ENCODE measurements at places on chromosomes 6 and 20.

DNA sequence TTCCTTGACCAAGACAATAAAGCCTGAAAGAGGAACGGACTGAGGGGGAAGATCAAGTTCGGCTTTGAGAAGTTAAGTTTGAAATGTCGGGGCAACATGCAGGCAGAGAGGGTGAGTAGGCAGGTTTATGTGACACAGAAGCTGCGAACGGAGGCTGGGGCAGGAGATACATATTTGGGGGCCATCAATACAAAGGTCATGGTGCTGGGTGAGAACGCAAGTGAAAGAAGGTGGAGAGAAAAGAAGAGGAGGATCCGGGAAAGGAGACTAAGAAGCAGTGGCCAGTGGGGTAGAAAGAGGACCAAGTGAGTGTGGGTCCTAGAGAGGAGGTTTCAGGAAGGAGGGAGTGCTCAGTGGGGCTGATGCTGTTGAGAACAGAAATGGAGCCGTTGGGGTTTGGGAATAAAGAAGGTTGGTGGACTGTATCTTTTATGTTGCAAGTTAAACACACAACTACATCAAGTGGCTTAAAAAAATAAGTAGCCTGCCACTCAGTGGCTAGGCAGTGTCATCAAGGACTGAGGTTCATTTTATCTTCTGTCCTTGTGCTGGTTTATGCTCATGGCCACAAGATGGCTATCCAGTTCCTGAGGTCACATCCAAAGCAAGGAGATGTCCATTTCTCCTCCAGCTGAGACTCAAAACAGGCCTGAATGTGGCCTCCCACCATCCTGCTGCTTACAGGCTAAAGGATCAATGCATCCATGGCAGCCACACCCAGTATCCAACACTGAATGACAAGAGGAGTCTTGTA lies 1.7 kb upstream of the BLCAP start:
- no peak for DNase-seq

- peak; percentile 94 for DNase-seq
Observed at GRCh38 chr6:16334671-16335070, 96.3 kb downstream of the GMPR start.

GRCh38 chr20:4511776-4512175 lies 209.9 kb upstream of the PRND start:
- no peak for DNase-seq

DNA sequence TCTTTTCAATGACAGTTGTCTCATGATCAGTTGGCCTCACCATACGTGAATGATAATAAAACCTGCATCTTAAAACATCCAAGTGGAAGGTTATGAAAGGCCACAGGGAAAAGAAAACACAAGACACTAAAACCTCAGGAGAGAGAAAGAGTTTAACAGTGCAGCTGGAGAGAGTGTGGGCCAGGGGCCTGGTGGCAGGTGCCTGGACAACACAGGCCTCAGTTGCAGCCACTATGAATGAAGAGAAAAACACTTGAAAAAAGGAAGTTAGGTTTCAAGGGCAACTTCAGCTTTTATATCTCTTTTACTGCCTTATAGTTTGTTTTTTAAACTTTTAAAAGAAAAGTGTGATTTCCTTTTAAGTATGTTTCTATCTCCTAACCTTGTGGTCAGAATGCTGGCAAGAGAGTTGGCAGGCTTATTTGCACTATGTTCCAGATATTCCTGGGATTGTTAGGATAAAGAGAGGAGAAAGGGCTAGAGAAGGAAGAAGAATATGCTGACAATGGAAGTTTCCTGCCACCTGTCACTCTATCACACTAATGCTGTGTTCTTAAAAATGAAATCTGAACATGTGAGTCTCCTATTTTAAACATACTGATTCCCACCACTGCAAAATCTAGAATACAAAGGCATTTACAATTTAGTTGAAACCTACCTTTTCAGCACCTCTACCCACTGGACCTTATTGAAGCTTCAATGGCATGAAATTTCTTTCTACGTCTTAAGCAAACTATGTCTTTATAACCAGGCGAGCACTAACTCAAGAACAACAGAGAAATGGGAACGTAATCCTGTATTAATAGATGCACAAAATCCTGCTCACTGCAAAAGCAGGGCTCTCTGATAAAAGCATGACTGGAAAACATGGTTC lies 222.4 kb downstream of the CD83 start:
- no peak for DNase-seq

DNA sequence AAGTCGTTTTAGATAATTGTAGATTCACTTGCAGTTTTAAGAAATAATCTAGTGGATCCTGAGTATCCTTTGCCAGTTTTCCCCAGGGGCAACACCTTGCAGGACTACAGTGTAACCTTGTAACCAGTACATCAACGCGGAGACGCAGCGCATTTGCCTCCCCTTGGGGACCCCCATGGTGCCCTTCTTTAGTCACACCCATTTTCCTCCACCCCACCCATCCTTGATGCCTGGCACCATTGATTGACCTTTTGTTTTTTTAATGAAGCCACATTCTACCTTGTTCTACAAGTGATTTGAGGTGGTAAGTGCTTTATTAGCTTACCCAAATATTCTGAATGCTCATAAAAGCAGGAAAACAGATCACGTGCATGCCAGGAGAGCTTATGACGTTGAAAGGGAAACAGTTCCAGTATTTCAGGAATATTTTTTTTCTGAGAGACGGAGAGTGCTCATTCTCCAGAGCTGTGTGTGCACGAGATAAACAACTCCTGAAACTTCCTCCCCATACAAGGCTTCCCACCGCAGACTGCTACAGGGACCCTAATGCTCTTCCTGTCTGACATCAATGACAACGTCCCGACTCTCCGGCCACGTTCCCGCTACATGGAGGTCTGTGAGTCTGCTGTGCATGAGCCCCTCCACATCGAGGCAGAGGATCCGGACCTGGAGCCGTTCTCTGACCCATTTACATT lies 35.7 kb downstream of the CDH26 start:
- DNase-seq: no peak

DNA sequence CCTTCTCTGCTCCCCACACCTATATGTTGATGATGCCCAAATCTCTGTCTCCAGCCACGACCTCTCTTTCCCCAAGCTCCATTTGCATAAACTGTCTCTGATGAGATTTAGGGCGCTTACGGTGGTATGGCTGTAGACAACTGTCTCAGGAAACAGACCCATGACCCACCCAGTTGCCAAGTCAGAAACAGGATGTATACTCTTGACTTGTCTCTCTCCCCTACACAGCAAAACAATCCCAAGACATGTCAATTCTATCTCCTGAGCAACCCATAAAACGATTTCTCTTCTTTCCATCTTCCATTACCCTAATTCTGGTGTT lies 13.9 kb downstream of the GNL1 start:
- no peak for DNase-seq

DNA sequence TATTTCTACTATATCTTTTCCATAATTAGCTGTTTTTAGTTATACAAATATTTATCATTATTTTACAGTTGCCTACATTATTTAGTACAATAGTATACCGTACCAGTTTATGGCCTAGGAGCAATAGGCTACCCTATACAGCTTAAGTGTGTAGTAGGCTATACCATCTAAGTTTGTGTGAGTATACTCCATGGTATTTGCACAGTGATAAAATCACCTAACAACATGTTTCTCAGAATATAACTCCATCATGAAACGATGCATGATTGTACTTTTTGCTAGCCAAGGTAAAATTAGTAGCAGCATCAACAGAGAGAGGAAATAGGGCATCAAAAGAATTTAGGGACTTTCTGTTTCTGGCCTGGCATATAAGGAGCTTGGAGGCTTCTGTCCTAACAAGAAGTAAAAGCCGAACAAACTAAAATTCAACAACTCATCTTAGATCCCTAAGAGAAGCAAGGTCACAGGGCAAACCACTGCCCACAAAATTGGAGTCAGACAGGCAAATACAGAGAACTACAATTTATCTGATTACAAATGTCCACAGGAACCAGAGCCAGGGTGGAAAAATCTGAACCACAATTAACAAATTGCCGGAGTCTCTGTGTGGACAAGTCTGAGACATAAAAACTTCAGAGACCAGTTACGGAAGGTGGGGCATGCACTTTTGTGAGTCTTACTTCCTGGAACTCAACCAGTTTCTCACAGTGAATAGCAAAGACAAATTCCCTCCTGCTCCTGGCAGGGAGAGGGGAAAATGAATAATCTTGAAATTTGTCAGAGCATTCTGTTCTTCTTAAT lies 671.4 kb downstream of the RFPL4B start:
- peak; percentile 74 for DNase-seq

Data from IMR-90 (cell line).